ENCODE measurements at places on chromosomes 3 and 15.

DNA sequence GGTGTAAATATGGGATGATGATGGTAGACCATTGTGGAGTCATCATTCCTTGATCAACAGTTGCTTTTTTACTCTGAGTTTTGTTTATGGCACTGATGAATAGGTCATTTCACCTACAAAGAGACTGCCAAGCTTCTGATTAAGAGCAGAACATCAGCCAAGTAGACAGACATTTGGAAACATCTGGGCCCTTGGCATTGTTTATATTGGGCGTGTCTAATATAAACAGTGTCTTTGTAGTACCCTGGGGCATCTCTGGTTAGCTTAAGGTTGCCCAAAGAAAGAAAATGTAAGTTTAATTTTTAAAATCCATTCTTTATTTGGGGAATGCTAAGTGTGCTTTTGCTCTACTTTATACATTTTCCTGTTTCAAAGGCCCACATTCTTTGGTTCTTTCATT, 377.0 kb downstream of the FEZF2 start:
- DNase-seq, result no peak

DNA sequence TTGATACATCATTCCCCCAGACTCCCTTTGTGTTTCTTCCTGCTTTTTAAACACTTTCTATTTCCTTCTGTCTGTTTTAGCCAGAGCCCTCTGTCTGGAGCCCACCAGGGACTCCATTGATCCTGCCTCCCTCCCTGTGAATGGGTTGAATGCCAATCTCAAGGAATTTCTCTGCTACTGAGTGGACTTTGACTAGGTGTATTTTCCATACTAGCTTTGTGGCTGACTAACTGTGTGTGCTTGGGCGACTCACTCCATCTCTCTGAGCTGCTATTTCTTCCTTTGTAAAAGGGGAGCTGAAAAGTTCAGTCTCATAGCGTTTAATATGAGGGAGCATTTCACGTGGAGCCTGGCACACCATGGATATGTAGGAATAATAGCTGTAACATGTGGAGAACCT, 98.8 kb downstream of the EEFSEC start:
- no peak for DNase-seq

DNA sequence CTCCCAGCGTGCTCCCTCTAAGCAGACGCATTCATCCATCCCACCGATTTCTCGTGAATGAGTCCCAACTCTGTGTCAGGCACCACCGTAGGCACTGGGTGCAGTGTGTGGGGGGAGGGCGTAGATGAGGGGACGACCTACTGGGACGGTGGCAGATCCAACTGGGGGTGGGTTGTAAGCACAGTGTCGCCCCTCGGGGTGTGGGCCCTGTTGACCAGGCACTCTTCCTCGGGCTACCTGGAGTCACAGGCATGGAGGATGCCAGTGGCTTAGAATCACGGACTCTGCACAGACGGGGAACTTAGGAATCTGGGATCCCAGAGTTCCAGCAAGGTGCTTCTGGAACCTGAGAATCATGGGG, 66.2 kb downstream of the SLC6A6 start:
- no peak for DNase-seq

- no peak for DNase-seq
Observed at GRCh38 chr3:181250714-181251113, 261.2 kb upstream of the DNAJC19 start.

DNA sequence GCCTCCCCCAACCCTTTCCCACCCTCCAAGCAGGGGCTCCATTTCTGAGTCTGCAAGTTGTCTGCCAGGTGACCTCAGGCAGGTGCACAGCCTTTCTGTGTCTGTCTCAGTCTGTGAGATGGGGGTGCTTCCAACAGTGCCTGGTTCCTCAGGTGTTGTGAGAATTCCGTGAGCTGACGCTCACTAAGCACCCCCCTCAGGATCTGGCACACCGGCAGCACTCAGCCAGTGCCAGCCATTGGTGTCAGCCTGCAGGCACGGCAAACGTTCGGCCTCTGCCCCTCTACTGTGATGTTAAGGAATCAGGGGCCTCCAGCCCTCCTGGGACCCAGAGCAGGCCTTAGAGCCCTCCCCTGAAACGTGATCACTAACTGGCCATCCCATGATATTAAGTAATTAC, 2.4 kb downstream of the KLF15 start:
- no peak for DNase-seq

GRCh38 chr3:142596726-142597088, 514 bp downstream of the PLS1 start:
- DNase-seq, result no peak

DNA sequence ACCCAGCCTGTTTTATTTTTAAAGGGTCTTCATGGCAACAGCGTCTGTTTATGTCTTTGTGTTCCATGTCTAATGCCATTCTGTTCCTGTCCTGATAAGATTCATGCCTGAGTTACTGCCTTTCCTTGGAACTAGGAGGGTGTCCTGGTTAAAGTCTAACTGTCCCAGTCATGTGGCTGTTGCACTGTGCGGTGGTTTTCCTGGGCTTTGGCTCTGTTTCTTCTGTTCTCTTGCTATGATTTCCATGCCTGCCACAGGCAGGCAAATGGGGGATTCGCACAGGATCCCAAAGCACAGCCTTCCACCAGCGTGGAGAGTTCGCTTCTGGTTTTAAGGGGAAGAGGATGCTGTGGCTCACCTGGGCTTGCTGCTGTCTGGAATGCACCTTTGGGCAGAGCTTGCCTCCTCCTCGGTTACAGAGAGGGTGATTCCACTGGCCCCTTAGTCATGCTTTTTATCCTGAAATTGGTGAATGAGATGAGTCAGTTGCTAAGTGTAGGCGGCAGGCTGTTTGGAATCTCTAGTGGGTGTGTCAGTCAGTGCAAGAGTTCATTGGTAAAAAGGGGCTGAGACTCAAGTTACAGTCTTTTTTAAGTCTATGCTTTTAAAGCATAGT, 86.8 kb downstream of the CCK start:
- no peak for DNase-seq

GRCh38 chr3:113743006-113743630, 2.9 kb downstream of the NAA50 start:
- no peak for DNase-seq

DNA sequence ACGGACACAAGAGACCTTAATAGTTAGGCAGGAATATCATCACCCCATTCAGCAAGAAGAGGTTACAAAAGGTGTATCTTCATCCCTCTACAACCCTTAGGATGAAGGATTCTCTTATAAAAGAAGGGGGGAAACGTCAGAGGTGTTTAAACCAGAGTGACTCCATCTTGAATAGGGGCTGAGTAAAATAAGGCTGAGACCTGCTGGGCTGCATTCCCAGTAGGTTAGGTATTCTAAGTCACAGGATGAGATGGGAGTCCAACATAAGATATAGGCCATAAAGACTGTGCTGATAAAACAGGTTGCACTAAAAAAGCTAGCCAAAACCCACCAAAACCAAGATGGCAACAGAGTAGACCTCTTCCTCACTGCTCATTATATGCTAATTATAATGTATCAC, 16.5 kb downstream of the TRPM7 start:
- no peak for DNase-seq

GRCh38 chr15:66940368-66940767, 125.0 kb upstream of the SMAD3 start:
- no peak for DNase-seq

GRCh38 chr3:42229266-42229941, 36.6 kb downstream of the CCK start:
- DNase-seq, result no peak

DNA sequence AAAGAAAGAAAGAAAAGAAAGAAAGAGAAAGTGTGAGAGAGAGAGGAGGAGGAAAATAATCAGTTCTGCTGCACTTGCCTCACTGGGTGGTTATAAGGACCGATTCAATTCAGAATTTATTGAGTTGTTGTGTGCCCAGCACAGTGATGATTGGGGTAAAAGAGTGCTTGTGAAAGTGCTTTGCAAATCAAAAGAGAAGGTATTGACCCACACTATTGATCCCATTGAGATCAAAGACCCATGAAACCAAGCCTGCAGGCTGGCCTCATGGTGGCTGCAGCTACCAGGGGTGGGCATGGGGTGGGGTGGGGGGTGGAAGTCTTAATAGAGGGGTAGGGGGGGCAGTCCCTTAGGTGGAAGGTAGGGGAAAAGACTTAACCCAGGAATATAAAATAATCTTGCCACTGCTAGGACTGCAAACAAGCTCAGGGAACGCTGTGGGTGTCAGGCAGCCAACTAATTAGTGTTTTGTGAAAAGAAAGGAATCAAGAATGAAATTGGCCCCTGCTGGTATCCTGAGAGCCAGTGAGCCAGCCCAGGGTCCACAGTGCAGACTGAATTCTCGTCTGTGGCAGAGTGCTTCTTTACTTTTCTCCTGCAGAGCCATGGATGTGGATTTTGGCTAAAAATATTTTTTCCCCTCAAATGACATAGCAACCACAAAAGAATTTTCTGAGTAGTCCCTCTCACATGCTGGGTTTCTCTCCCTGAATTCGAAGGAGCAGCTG, 34.2 kb downstream of the CLEC3B start:
- DNase-seq, result no peak

DNA sequence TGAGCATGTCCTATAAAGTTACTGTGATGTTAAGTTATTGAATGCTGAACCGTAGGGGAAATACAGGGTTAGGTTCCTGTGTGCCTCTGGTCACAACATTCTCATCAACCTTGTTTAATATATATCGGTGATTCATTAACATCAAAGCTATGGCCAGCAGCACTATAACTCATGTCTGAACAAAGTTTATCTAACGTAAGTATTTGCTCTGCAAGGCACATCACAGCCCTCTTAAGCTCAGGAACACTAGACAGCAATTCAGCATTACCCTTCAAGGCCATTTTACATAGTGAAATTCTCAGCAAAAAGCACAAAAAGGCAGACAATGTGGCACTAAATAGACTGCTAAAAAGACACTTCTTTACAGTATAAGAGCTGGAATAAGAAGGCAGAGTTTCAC, 48.2 kb upstream of the FNDC3B start:
- DNase-seq, result no peak

- DNase-seq, result no peak
Observed at GRCh38 chr3:128490915-128491690, 1.9 kb downstream of the GATA2 start.

GRCh38 chr15:99878835-99879234, 145.6 kb upstream of the LYSMD4 start:
- no peak for DNase-seq

GRCh38 chr3:113498221-113499005, 16.5 kb downstream of the SPICE1 start:
- no peak for DNase-seq

DNA sequence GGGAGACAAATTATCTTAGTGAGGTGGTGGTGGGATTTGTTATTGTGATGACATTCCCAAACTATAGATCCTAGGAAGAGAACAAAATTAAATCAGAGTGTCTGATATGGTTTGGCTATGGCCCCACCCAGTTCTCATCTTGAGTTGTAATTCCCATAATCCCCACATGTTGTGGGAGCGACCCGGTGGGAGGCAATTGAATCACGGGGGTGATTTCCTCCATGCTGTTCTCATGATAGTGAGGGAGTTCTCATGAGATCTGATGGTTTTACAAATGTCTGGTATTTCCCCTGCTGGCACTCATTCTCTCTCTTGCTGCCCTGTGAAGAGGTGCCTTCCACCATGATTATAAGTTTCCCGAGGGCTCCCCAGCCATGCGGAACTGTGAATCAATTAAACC, 62.0 kb downstream of the RPL22L1 start:
- DNase-seq, result no peak

DNA sequence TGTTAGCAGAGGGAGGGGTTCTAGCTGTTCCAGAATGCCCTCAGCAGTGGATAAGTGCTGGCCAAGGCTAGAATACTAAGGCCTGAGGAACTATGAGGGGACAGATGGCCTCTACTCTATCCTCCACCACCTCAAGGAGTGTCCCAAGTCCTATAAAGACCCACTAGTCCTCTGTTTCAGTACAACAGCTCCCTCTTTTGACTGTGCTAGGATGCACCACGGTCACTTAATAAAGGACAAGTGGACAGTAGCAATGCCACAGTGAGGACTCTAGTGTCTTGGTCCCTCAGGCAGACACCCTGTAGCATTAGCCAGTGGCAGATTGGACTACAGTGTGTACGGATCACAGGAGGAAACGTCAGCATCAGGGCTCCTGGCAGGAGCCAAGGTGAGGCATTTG, 171.8 kb upstream of the PROK2 start:
- DNase-seq, result no peak

DNA sequence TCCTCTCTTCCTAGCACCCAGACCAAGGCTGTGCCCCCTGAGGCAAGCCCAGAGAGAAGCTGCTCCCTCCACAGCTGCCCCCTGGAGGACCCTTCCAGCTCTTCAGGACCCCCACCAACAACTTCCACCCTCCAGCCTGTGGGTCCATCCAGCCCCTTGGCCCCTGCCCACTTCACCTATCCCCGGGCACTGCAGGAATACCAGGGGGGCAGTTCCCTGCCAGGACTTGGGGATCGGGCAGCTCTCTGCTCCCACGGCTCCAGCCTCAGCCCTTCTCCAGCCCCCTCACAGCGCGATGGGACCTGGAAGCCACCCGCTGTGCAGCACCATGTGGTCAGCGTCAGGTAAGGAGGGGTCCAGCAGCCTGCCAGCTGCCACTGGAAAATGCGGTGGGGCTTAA, 5.6 kb downstream of the DISP2 start:
- DNase-seq, result no peak

GRCh38 chr3:51622413-51622812, 48.6 kb upstream of the TEX264 start:
- no peak for DNase-seq

GRCh38 chr3:30661098-30661873, 54.9 kb downstream of the TGFBR2 start:
- no peak for DNase-seq

Data from stimulated activated CD8-positive, alpha-beta memory T cell treated with anti-CD3 and anti-CD28 coated beads, Interleukin-4, amount 100 ng/mL, for 4 hours (primary cell).